ENCODE measurements at places on chromosomes 11 and 22.

DNA sequence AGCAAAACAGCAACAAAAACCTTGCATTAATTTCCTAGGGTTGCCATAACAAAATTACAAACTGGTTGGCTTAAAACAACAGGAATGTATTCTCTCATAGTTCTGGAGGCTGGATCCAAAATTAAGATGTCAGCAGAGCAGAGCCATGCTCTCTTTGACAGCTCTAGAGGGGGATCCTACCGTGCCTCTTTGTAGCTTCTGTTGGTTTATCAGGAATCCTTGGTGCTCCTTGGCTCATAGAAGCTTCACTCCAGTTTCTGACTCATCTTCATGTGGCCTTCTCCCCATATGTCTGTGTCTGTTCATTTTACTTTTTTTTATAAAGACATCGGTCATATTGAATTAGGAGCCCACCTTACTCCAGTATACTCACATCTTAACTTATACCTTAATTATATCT lies 90.5 kb upstream of the POU2AF2 start:
- no peak for DNase-seq
- no peaks in the 10 kb centered on the region for H3K36me3 ChIP-seq
- H3K27ac ChIP-seq = no peak overlapping the region
- H3K27me3 ChIP-seq = no peaks in the 10 kb centered on the region
- H3K4me3 ChIP-seq = no peak overlapping the region

DNA sequence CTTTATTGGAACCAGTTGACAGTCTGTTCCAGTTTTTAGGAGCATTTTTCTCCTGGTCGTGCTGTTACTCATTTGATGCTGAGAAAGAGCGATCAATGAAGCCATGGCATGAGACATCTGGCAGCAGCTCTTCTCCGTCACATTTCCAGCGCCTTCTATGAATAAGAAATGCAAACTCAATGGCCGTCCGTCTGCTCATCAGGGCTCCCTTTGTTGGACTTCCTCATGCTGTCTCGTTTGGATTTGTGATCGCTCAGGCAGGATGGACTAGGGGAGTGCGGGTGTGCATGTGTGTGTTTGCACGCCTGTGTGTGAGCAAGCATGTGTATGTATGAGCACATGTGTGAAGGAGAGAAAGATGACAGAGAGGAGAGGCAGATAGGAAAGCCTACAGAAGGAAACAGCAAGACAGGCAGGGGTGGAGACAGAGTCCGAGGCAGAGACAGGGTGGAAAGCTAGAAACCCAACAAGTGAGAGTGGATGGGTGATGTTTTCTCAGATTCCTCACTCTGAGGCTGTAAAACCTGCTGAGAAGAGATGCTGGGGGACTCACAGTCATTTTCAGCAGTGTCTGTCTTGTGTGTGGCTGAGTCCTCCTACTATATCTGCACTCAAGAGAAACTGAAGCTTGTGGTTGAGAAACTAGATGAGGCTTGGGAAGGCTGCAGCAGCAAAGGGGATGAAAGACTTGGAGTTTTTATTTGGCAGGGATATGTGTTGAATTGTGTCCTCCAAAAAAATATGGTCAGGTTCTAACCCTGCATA lies 56.0 kb upstream of the CLMP start:
- no peak overlapping the region for H3K4me3 ChIP-seq
- H3K27ac ChIP-seq = no peak overlapping the region
- H3K36me3 ChIP-seq = no peaks in the 10 kb centered on the region
- no peak for DNase-seq

DNA sequence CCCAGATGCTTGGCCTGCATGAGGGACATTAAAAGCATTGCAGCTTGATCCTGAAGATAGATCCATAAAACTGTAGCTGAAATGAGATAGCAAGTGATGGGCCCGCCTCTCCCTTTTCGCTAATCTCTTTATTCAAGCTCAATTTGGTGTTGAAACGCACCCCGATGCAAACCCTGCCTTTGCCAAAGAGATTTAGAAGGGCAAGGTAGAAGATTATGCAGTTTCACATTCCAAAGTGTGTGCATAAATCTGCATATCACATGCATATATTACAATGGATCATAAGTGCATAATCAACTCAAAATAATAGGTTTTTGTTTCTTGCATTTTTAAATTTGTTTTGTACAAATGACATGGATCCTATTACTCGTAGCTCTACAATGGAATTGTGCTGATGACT lies 80.1 kb upstream of the SHANK2 start:
- peaks cover 1% of the 10 kb centered on the region for H3K27me3 ChIP-seq
- no peaks in the 10 kb centered on the region for H3K4me1 ChIP-seq
- H3K4me3 ChIP-seq = no peak overlapping the region
- peaks cover 2% of the 10 kb centered on the region for H3K36me3 ChIP-seq
- no peak overlapping the region for H3K27ac ChIP-seq

DNA sequence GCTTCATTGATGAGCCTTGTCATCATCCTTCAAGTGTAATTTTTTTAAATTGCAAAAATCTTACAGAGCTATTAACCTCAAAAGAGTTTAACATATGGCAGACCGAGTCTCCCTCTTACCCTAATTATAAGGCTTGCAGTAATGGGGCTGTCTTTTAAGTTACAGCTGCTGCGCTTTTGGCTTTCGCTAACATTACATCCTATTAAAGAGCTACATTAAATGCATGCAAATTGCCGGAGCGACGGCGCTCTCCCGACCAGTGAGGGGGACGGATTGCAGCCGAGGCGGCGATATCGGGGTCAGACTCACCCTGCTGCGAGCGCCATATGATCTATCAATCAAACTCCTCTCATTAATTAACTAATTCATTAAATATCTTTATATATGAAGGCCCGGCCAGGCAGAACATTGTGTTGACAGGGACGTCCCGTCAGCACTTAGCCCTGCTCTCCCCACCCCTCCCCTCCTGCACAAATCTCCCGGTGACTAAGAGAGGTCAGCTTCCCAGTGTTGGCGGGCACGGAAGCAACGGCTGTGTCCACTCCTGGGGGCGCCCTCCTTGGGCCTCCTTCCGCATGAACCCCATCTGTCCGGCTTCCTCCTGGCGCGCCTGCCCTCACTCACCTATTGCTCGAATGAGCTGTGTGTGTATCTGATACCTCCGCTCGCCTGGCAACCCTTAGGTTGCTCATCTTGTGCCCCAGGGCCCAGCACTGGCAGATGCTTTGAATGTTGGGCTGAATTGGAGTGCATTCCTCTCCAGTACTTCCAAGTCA lies 156.0 kb upstream of the CADM1 start:
- no peak for DNase-seq
- no peak overlapping the region for H3K27ac ChIP-seq
- H3K27me3 ChIP-seq = peaks cover 27% of the 10 kb centered on the region
- H3K36me3 ChIP-seq = no peaks in the 10 kb centered on the region

- no peaks in the 10 kb centered on the region for H3K27me3 ChIP-seq
- H3K4me3 ChIP-seq = no peak overlapping the region
- no peak overlapping the region for H3K27ac ChIP-seq
- DNase-seq = no peak
- H3K36me3 ChIP-seq = no peaks in the 10 kb centered on the region
These were observed 94.4 kb downstream of the SLC1A2 start for GRCh38 chr11:35324981-35325380.

- H3K4me3 ChIP-seq = no peak overlapping the region
- no peak for DNase-seq
- H3K36me3 ChIP-seq = no peaks in the 10 kb centered on the region
- no peaks in the 10 kb centered on the region for H3K4me1 ChIP-seq
- no peaks in the 10 kb centered on the region for H3K27me3 ChIP-seq
These were observed 59.0 kb downstream of the SOX6 start for GRCh38 chr11:16297332-16297731.

GRCh38 chr11:95450547-95451123 lies 219.6 kb upstream of the SESN3 start:
- no peaks in the 10 kb centered on the region for H3K27me3 ChIP-seq
- no peak for DNase-seq
- H3K27ac ChIP-seq = no peak overlapping the region
- no peak overlapping the region for H3K4me3 ChIP-seq
- no peaks in the 10 kb centered on the region for H3K4me1 ChIP-seq
- H3K36me3 ChIP-seq = no peaks in the 10 kb centered on the region

DNA sequence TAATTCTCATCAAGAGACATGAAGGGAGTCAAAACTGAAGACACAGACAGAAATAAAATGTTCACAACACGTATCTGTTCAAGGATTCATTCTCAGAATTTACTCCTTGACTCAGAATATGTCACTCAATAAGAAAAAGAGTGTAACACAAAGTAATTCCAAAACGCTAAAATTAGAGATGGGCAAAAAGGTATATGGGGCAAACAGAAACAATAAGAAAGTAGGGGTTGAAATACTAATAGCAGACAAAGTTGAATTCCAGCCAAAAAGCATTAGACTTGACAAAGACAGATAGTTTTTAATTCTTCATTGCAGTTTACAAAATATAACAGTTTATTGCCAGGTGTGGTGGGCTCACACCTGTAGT lies 26.7 kb downstream of the GNB1L start:
- no peaks in the 10 kb centered on the region for H3K27me3 ChIP-seq
- DNase-seq = no peak
- H3K4me3 ChIP-seq = no peak overlapping the region
- no peaks in the 10 kb centered on the region for H3K4me1 ChIP-seq
- no peaks in the 10 kb centered on the region for H3K36me3 ChIP-seq

- H3K27ac ChIP-seq = no peak overlapping the region
- H3K4me1 ChIP-seq = no peaks in the 10 kb centered on the region
- H3K27me3 ChIP-seq = peaks cover 30% of the 10 kb centered on the region
These were observed 45.0 kb downstream of the LINC01488 start for GRCh38 chr11:69526453-69526810.

DNA sequence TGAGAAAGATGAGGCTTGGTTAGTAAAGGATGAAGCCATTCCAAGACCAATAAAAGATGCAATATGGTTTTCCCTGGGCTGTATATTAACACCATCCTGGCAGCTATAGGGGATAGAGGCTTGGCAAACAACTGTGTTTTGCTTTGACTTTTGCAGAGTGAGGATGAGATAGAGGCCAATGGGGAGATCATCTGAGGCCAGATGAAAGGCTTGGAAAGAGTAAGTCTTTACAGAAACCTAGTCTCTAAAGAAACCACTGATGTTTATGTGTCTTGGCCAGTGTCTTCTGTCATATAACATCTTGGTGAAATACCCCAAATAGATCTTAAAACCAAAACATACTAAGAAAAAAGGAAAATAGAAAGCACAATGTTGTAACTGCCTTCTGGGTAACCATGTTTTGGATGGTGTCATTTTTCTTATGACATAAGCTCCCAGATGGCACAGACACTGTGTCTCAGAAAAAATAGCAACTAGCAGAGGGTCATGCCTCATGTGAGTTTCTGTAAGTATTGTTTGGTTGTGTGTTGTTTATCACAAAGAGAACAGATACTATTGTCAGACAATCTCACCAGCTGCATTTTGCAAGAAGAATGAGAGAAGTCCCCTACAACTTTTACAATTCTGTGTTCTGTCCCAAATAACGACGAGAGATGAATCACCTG lies 305.4 kb downstream of the ST3GAL4 start:
- DNase-seq = no peak
- H3K4me3 ChIP-seq = no peak overlapping the region
- H3K27ac ChIP-seq = no peak overlapping the region
- no peaks in the 10 kb centered on the region for H3K4me1 ChIP-seq
- peaks cover 2% of the 10 kb centered on the region for H3K27me3 ChIP-seq
- H3K36me3 ChIP-seq = no peaks in the 10 kb centered on the region

- no peak overlapping the region for H3K27ac ChIP-seq
- H3K4me3 ChIP-seq = no peak overlapping the region
- no peak for DNase-seq
These were observed 31.0 kb downstream of the TPCN2 start for GRCh38 chr11:69079661-69080256.

DNA sequence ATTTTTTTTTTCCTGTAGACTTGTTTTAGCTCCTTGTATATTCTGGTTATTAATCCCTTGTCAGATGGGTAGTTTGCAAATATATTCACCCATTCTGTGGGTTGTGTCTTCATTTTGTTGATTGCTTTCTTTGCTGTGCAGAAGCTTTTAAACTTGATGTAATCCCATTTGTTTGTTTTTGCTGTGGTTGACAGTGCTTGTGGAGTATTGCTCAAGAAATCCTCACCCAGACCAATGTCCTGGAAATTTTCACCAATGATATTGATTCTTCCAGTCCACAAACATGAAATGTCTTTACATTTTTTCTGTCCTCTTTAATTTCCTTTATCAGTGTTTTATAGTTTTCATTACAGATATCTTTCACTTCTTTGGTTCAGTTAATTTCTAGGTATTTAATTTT lies 55.6 kb upstream of the MRGPRX1 start:
- peaks cover 8% of the 10 kb centered on the region for H3K27me3 ChIP-seq
- H3K4me1 ChIP-seq = no peaks in the 10 kb centered on the region
- H3K4me3 ChIP-seq = no peak overlapping the region
- no peaks in the 10 kb centered on the region for H3K36me3 ChIP-seq

GRCh38 chr11:5348551-5349194 lies 2.6 kb upstream of the OR51B6 start:
- no peaks in the 10 kb centered on the region for H3K27me3 ChIP-seq
- no peak for DNase-seq
- H3K4me3 ChIP-seq = no peak overlapping the region

GRCh38 chr11:68528630-68529029 lies 68.1 kb downstream of the PPP6R3 start:
- peak overlapping the region; percentile 73 for H3K27ac ChIP-seq
- no peak for DNase-seq
- H3K36me3 ChIP-seq = peaks cover 37% of the 10 kb centered on the region
- H3K4me3 ChIP-seq = no peak overlapping the region
- peaks cover 72% of the 10 kb centered on the region for H3K4me1 ChIP-seq

DNA sequence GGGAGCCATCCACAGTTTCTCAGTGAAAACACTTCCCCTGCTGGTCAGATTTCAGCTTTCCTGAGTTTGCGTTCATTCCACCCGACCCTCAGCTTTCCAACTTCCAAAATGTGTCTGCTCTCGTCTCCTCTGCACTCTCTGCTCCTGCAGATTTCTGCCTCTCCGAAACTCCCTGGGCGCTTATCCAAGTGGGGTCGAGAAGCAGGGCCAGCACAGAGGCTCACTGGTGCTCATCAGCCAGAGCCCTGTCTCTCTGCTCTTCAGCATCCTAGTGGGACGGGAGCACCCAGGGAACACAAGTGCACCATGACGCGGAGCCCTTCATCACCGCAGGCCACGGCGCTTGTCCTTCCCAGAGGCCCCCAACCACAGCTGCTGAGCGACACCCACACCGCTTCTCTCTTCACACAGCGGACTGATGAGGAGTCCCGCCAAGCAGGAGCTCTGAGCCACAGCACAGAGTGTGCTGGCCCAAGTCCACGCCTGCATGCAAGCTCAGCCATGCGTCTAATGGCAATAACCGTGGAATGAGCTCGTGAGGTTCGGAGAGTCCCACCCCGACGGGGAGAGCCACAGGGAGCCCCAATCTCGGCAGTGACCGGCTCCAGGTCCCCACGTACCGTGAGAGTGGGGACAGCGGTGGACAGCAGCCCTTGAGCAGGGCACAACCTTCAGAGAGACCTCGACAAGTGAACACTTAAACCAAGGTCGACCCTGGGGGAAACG lies 27.9 kb upstream of the MOB2 start:
- DNase-seq = no peak
- H3K4me3 ChIP-seq = no peak overlapping the region
- no peaks in the 10 kb centered on the region for H3K27me3 ChIP-seq
- H3K27ac ChIP-seq = no peak overlapping the region
